ENCODE measurements at places on chromosomes 1 and 21. TPM values are rescaled to one million over a fixed set of nuclear protein-coding genes. Genes with fewer than 3 reads are reported as not detected.
A peak's percentile ranks its signal among the peaks of the same experiment; 100 is the strongest.

GRCh38 chr1:97093741-97094140 is 372.2 kb downstream of the PTBP2 start:
- no peaks in the 10 kb centered on the region for H3K36me3 ChIP-seq
- H3K27ac ChIP-seq, result no peak overlapping the region
- H3K27me3 ChIP-seq, result no peaks in the 10 kb centered on the region
- no peak for DNase-seq
- no peak overlapping the region for H3K4me3 ChIP-seq

Gene NBPF4
- total RNA-seq, result not detected

GRCh38 chr1:51482881-51483280 is 36.2 kb downstream of the EPS15 start:
- no peaks in the 10 kb centered on the region for H3K27me3 ChIP-seq
- H3K36me3 ChIP-seq, result peaks cover 7% of the 10 kb centered on the region
- H3K4me1 ChIP-seq, result no peaks in the 10 kb centered on the region
- no peak overlapping the region for H3K27ac ChIP-seq

Gene MAEL
- total RNA-seq, result not detected

DNA sequence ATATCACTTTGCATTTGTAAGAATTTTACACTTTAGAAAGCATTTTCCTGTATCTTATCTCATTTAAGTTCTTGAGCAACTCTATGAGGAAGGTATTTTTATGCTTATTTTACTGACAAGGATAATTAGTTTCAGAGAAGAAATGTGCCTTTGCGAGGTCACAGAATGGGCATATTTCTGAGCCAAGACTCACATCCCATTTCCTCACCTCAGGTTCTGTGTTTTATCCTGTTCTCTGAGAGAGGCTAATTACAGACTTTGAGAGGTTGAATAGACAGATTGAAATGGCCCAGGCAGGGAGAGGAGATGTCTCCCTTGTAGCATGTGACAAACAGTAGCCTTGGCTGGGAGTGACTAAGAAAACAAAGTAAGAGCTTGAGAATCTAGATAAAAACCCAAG is 39.1 kb upstream of the ZC3H11B start:
- no peaks in the 10 kb centered on the region for H3K36me3 ChIP-seq
- no peaks in the 10 kb centered on the region for H3K4me1 ChIP-seq
- H3K4me3 ChIP-seq, result no peak overlapping the region
- DNase-seq, result no peak
- no peaks in the 10 kb centered on the region for H3K27me3 ChIP-seq
- H3K27ac ChIP-seq, result no peak overlapping the region

DNA sequence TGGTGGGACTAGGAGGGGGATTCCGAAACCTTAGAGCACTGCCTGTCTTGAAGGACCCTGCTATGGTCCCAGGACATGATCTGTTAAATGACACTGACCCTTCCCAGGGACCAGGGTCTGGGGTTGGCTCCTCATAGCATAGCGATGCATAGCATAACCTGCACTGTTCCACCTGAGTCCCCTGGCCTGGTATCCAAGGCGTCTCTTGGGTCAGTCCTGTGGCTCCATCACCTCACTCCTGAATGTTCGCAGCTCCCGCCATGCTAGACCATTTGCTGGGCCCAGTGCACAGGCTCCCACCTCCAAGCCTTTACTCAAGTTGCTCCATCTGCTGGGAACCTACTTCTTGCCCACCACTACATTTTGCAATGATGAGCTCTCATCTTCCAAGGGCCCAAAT is 39.0 kb upstream of the MAGOH start:
- no peak overlapping the region for H3K27ac ChIP-seq
- peaks cover 25% of the 10 kb centered on the region for H3K4me1 ChIP-seq
- DNase-seq, result no peak

DNA sequence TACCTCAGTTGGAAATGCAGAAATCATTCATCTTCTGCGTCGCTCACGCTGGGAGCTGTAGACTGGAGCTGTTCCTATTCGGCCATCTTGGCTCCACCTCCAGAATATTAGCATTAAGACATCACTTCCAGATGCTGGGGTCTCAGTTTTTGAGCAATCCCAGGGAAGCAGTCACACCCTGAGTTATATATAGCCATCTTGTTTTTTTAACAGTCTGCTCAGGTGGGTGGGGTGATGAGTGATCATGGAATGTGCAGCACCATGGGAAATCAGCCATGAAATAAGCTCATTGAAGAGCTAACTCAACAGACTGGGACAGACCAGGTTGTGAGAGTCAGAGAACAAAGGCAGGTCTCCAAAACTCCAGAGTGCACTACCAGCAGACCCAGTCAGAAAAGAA is 27.0 kb upstream of the HMGB4 start:
- H3K4me1 ChIP-seq, result no peaks in the 10 kb centered on the region
- no peak overlapping the region for H3K4me3 ChIP-seq
- H3K27ac ChIP-seq, result no peak overlapping the region
- DNase-seq, result no peak

Gene LENEP
- 1.3 TPM for total RNA-seq

GRCh38 chr1:246161626-246162025 is 345.5 kb downstream of the SMYD3 start:
- H3K27me3 ChIP-seq, result peaks cover 2% of the 10 kb centered on the region
- H3K4me1 ChIP-seq, result peaks cover 23% of the 10 kb centered on the region
- no peak for DNase-seq
- H3K36me3 ChIP-seq, result no peaks in the 10 kb centered on the region

DNA sequence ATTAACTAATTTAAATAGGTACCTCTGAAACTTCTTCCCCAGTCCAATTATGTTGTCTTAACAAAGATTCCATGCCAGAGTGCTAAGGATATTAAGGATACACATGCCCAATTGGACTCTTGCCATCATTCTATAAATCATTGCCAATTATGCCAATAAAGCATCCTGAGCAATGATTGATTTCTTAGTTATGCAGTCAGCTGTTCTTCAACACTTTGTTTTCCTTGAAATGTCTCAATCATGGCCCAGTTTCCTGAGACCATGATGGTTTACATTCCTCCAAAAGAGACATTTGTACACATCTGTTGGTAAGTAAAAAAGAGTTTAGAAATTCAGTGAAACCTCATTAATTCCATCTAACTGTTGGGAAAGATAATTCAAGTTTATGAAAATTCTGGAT is 180.4 kb upstream of the PKN2 start:
- no peaks in the 10 kb centered on the region for H3K4me1 ChIP-seq
- no peaks in the 10 kb centered on the region for H3K36me3 ChIP-seq
- peaks cover 2% of the 10 kb centered on the region for H3K27me3 ChIP-seq

Gene OR2W3
- 1.8 TPM for total RNA-seq

Gene AGT
- total RNA-seq, result 6.3 TPM

Gene TRNP1
- 13.9 TPM for total RNA-seq

- DNase-seq, result no peak
- no peaks in the 10 kb centered on the region for H3K4me1 ChIP-seq
- H3K36me3 ChIP-seq, result peaks cover 6% of the 10 kb centered on the region
- peaks cover 4% of the 10 kb centered on the region for H3K27me3 ChIP-seq
Observed at GRCh38 chr1:179588425-179589024, 3.1 kb upstream of the TDRD5 start.

Gene DMBX1
- not detected for total RNA-seq

- H3K27ac ChIP-seq, result no peak overlapping the region
- no peaks in the 10 kb centered on the region for H3K36me3 ChIP-seq
- peaks cover 2% of the 10 kb centered on the region for H3K4me1 ChIP-seq
Observed at GRCh38 chr21:23887725-23888306, 1719.5 kb downstream of the MRPL39 start.

GRCh38 chr21:32270748-32271147 is 8.1 kb downstream of the MIS18A start:
- no peaks in the 10 kb centered on the region for H3K36me3 ChIP-seq
- H3K4me1 ChIP-seq, result no peaks in the 10 kb centered on the region
- H3K27me3 ChIP-seq, result no peaks in the 10 kb centered on the region
- H3K27ac ChIP-seq, result no peak overlapping the region

GRCh38 chr21:25296252-25296651 is 311.0 kb downstream of the MRPL39 start:
- H3K36me3 ChIP-seq, result no peaks in the 10 kb centered on the region
- no peaks in the 10 kb centered on the region for H3K27me3 ChIP-seq

- peaks cover 14% of the 10 kb centered on the region for H3K4me1 ChIP-seq
- DNase-seq, result no peak
- H3K27me3 ChIP-seq, result peaks cover 12% of the 10 kb centered on the region
- H3K36me3 ChIP-seq, result no peaks in the 10 kb centered on the region
Observed at GRCh38 chr1:243253926-243254232, 1.2 kb downstream of the CEP170 start.

- peaks cover 31% of the 10 kb centered on the region for H3K27me3 ChIP-seq
- peaks cover 38% of the 10 kb centered on the region for H3K4me1 ChIP-seq
- H3K27ac ChIP-seq, result peak overlapping the region; percentile 85
Observed at GRCh38 chr1:8362701-8363101, 44.8 kb downstream of the SLC45A1 start.

Gene NBPF3
- total RNA-seq, result 3.1 TPM

DNA sequence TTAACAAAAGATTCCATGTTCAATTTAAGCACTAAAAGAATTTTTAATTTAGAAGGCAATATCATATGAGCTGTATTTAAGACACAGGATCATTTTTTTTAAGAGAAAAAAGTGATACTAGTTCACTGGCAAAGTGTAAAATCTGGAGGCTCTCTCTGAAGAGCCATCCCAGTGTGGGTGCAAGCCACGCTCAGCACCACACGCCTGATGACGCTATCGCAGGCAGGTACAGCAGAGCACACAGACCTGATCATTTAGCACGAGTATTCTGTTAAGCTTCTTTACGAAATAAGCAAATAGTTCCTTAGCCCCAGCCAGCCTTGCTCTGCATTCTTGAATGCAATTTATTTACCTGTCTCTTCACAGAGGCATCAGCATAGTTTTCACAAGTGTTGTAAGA is 198.6 kb downstream of the SIPA1L2 start:
- no peaks in the 10 kb centered on the region for H3K36me3 ChIP-seq
- no peak overlapping the region for H3K4me3 ChIP-seq
- peaks cover 15% of the 10 kb centered on the region for H3K4me1 ChIP-seq
- DNase-seq, result no peak
- no peak overlapping the region for H3K27ac ChIP-seq

Gene ANKRD34A
- total RNA-seq, result 0.59 TPM

DNA sequence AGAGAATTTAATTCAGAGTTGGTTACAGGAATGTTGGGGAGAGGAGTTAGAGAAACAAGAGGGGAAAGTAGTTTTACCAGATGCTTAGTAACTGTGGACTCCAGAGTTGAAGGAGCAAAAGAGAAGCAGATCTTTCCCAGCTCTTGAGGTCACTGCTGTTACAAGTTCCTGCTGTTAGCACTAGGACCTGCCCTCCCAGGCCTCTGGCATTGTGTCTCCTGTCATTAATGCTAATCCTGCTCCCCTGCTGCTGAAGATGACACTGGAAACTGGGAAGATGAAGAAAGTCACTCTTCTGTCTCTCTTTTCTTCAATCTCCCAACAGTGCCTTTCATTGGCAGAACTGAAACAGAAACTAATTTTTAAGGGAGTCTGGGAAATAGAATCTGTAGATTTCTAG is 845.6 kb downstream of the ADGRL2 start:
- H3K36me3 ChIP-seq, result no peaks in the 10 kb centered on the region
- H3K27ac ChIP-seq, result no peak overlapping the region
- H3K27me3 ChIP-seq, result no peaks in the 10 kb centered on the region
- H3K4me3 ChIP-seq, result no peak overlapping the region
- no peak for DNase-seq

DNA sequence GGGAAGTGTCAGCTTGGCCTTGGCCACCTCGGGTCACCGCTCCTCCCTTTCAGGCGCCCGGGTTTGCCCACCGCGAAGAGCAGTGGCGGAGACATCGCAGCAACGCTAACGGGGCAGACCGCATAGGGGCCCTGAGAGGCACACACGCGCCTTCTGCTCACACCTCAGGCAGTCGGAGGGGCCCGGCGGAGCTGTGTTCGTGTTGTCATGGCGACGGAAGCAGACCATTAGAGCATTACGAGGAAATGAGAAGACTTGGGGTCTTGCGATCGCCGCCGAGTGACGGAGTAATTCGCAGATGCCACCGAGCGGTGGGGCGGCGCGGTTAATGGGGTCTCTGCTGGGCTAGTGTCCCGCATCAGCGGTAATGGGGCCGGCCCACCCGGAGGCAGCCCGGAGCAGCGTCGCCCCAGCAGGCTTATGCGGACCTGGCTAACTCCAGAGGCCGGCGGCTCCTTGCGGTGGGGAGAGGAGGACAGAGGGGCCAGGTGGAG is 144.1 kb downstream of the TNR start:
- no peaks in the 10 kb centered on the region for H3K27me3 ChIP-seq
- H3K36me3 ChIP-seq, result no peaks in the 10 kb centered on the region
- H3K4me1 ChIP-seq, result peaks cover 7% of the 10 kb centered on the region
- H3K27ac ChIP-seq, result peak overlapping the region; percentile 24

Gene SELE
- not detected for total RNA-seq

Gene HSD11B1
- total RNA-seq, result not detected

- no peak overlapping the region for H3K27ac ChIP-seq
- H3K4me1 ChIP-seq, result no peaks in the 10 kb centered on the region
- no peaks in the 10 kb centered on the region for H3K27me3 ChIP-seq
- no peak overlapping the region for H3K4me3 ChIP-seq
- DNase-seq, result no peak
Observed at GRCh38 chr1:101003012-101003650, 22.5 kb downstream of the DPH5 start.

GRCh38 chr1:6351480-6352137 is 42.0 kb downstream of the ACOT7 start:
- no peak overlapping the region for H3K27ac ChIP-seq
- DNase-seq, result no peak
- peaks cover 2% of the 10 kb centered on the region for H3K27me3 ChIP-seq
- no peak overlapping the region for H3K4me3 ChIP-seq
- no peaks in the 10 kb centered on the region for H3K36me3 ChIP-seq

Gene UBE2Q1
- 80.5 TPM for total RNA-seq

GRCh38 chr1:11229203-11229602 is 33.1 kb downstream of the MTOR start:
- no peak overlapping the region for H3K4me3 ChIP-seq
- no peaks in the 10 kb centered on the region for H3K36me3 ChIP-seq
- DNase-seq, result no peak
- H3K27me3 ChIP-seq, result no peaks in the 10 kb centered on the region

GRCh38 chr1:205073511-205073910 is 10.7 kb downstream of the TMEM81 start:
- DNase-seq, result no peak
- peaks cover 2% of the 10 kb centered on the region for H3K4me1 ChIP-seq
- no peak overlapping the region for H3K4me3 ChIP-seq
- peaks cover 8% of the 10 kb centered on the region for H3K27me3 ChIP-seq
- H3K36me3 ChIP-seq, result no peaks in the 10 kb centered on the region

DNA sequence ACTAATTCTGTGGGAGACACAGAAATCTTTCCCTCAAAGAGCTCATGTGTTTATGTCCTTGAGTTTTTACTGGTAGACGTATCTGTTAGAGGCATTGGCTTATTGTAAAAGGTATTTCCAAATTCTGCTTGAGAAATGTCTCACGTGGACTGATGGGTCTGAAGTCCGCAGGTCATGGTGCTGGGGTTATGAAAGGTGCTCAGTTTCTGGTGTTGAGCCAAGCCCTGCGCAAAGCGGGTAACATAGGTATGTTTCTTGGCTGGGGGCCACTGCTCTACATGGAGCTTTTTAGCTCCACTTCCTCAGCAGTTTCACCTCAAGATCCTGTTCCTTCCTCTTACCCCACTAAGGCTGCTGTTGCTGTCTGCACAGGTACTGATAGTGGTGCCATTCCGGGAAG is 10.8 kb downstream of the UTP25 start:
- DNase-seq, result no peak
- H3K36me3 ChIP-seq, result no peaks in the 10 kb centered on the region
- no peaks in the 10 kb centered on the region for H3K27me3 ChIP-seq
